ENCODE measurements at places on chromosomes 12 and 14. TPM values are rescaled to one million over a fixed set of nuclear protein-coding genes. Genes with fewer than 3 reads are reported as not detected.

- peaks cover 24% of the 10 kb centered on the region for H3K36me3 ChIP-seq
- peak overlapping the region; percentile 86 for H3K4me3 ChIP-seq
- no peaks in the 10 kb centered on the region for H3K27me3 ChIP-seq
- peak overlapping the region; percentile 98 for H3K27ac ChIP-seq
Observed at GRCh38 chr14:24428628-24429394, 657 bp downstream of the CBLN3 start.

- H3K27me3 ChIP-seq = no peaks in the 10 kb centered on the region
- no peaks in the 10 kb centered on the region for H3K36me3 ChIP-seq
- H3K4me1 ChIP-seq = no peaks in the 10 kb centered on the region
- H3K27ac ChIP-seq = no peak overlapping the region
Observed at GRCh38 chr12:60844101-60844500, 1248.3 kb downstream of the SLC16A7 start.

Gene VTI1B
- total RNA-seq = 71.4 TPM

DNA sequence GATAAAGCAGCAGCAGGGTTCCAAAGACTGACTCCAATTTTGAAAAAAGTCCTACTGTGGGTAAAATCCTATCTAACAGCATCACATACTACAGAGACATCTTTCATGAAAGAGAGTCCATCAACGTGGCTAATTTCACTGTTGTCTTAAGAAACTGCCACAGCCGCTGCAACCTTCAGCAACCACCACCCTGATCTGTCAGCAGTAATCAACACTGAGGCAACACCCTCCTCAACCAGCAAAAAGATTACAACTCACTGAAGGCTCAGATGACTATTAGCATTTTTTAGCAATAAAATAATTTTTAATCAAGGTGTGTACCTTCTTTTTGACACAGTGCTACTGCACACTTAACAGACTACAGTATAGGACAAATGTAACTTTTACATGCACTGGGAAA, 6.6 kb downstream of the CAPRIN2 start:
- peaks cover 9% of the 10 kb centered on the region for H3K4me1 ChIP-seq
- no peak overlapping the region for H3K4me3 ChIP-seq
- peaks cover 8% of the 10 kb centered on the region for H3K36me3 ChIP-seq
- DNase-seq = no peak
- no peaks in the 10 kb centered on the region for H3K27me3 ChIP-seq

GRCh38 chr12:27515671-27516070, 8.3 kb upstream of the PPFIBP1 start:
- H3K27me3 ChIP-seq = peaks cover 43% of the 10 kb centered on the region
- H3K36me3 ChIP-seq = no peaks in the 10 kb centered on the region
- no peak overlapping the region for H3K27ac ChIP-seq
- no peak for DNase-seq
- H3K4me1 ChIP-seq = no peaks in the 10 kb centered on the region
- no peak overlapping the region for H3K4me3 ChIP-seq

DNA sequence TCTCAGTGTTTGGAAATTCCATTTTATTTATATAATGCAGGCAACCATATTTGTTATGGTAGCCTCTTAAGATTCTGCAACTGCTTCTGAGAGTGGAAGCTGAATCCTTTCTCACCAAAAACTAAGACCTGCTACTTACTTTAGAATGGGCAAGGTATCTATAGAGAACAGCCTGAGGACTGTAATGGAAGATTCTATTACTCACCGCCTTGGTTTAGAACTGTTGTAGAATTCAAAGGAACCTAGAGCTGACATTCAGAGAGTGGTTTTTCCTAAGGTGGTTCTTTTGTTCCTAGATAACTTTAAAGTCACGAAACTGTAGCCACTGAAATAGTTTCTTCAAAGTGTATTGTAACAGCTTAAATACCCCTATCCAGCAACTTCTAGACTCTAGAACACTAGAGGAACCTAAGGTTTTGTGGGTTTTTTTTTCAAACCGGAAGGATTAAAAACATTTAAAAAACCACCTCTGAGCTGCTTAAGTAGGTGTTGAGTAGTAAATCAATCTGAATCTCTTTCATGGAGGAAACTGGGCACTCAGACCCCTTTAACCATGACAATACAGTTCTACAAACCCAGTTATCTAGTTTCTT, 4.2 kb downstream of the TDP1 start:
- peaks cover 59% of the 10 kb centered on the region for H3K4me1 ChIP-seq
- peaks cover 69% of the 10 kb centered on the region for H3K36me3 ChIP-seq
- H3K27ac ChIP-seq = peak overlapping the region; percentile 92
- DNase-seq = no peak

Gene RAD51B
- total RNA-seq = 30.3 TPM

DNA sequence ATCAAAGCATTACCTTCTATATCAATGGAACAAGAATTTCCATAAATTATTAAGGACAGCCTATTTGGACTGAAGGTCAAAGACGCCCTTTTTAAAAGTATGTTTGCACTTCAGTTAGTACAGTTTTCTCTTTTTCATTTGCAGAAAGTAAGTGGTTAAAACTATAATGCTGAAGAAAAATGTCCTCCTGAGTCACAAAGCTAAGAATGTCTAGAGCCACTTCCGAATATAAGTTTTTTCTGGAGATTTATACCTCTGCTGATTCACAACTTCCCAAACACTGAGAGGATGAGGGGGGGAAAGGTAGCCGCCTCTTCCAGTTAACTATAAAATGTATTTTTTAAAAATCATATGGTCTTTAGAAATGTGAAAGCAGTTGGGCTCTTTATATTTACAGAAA, 84.9 kb downstream of the DUSP6 start:
- peaks cover 4% of the 10 kb centered on the region for H3K36me3 ChIP-seq
- no peaks in the 10 kb centered on the region for H3K27me3 ChIP-seq
- no peak for DNase-seq

Gene NRXN3
- not detected for total RNA-seq

DNA sequence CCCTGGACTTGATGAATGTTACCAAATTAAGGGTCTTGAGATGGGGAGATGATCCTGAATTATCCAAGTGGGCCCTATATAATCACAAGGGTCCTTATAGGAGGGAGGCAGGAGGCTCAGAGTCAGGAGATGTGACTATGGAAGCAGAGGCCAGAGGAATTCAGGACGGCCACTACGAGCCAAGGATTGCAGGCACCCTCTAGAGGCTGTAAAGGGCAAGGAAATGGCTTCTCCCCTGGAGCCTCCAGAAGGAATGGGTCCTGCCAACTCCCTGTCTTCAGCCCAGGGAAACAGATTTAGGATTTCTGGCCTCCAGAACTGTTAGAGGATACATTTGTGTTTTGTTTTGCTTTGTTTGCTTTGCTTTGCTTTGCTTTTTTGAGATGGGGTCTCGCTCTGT, 8.8 kb downstream of the BDKRB1 start:
- H3K4me3 ChIP-seq = no peak overlapping the region
- no peak for DNase-seq
- H3K27me3 ChIP-seq = peaks cover 6% of the 10 kb centered on the region
- no peaks in the 10 kb centered on the region for H3K4me1 ChIP-seq

DNA sequence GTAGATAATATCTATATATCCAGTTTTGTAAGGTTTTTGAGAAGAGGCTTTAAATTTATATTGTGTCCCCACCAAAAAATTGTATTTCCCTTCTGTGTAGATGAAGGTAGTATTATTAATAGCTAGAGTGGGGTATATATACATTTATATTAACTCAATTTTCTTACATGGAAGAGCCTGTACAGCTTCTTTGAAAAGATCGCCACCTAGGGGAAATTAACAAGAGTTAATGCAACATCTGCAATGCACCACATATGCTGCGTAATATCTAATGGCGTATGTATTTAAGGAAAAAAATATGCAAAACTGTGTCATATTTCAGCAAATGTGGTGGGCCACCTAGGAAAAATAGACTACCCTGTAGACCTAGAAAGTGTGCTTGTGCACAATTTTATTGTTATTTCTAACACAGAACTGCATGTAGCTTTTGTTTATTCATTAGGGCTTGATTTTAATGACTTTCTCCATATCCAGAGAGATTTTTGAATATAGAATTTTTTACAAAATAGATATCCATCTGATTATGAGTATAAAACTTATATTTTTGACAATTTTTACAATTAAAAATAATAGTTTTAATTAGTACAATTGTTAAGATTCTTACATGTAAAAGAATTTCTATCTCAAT, 14.0 kb downstream of the CCER1 start:
- H3K36me3 ChIP-seq = no peaks in the 10 kb centered on the region
- no peak for DNase-seq
- H3K4me3 ChIP-seq = no peak overlapping the region
- peaks cover 5% of the 10 kb centered on the region for H3K27me3 ChIP-seq
- H3K4me1 ChIP-seq = no peaks in the 10 kb centered on the region
- H3K27ac ChIP-seq = no peak overlapping the region

- H3K36me3 ChIP-seq = no peaks in the 10 kb centered on the region
- DNase-seq = no peak
- H3K4me3 ChIP-seq = no peak overlapping the region
- H3K4me1 ChIP-seq = no peaks in the 10 kb centered on the region
Observed at GRCh38 chr12:130126023-130126432, 36.2 kb upstream of the FZD10 start.

- H3K4me1 ChIP-seq = peaks cover 39% of the 10 kb centered on the region
- no peak overlapping the region for H3K27ac ChIP-seq
- peaks cover 23% of the 10 kb centered on the region for H3K36me3 ChIP-seq
- no peak overlapping the region for H3K4me3 ChIP-seq
- no peaks in the 10 kb centered on the region for H3K27me3 ChIP-seq
Observed at GRCh38 chr14:77582511-77582910, 33.9 kb downstream of the SPTLC2 start.

Gene KCTD10
- total RNA-seq = 41.8 TPM

DNA sequence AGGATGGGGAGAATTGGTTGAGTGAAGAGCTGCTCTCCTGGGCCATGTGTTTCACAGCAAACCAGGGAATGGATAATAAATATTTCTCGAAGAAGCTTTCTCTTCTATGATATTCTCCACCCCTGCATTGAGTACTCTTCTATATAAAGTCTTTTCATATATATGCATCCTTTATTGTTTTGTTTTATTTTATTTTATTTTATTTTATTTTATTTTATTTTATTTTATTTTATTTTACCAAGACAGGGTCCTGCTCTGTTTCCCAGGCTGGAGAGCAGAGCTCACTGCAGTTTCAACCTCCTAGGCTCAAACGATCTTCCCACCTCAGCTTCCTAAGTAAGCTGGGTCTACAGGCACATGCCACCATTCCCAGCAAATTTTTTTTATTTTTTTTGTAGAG, 85.8 kb downstream of the SCN8A start:
- H3K4me1 ChIP-seq = peaks cover 6% of the 10 kb centered on the region
- no peaks in the 10 kb centered on the region for H3K36me3 ChIP-seq
- H3K27me3 ChIP-seq = peaks cover 24% of the 10 kb centered on the region
- H3K4me3 ChIP-seq = no peak overlapping the region
- no peak overlapping the region for H3K27ac ChIP-seq
- no peak for DNase-seq

- H3K36me3 ChIP-seq = no peaks in the 10 kb centered on the region
- no peak for DNase-seq
- no peak overlapping the region for H3K27ac ChIP-seq
- H3K4me1 ChIP-seq = no peaks in the 10 kb centered on the region
- no peak overlapping the region for H3K4me3 ChIP-seq
Observed at GRCh38 chr12:112836736-112837628, 45.4 kb downstream of the RPH3A start.

Gene LHX5
- not detected for total RNA-seq

Gene FGF23
- total RNA-seq = not detected

Gene ERBB3
- total RNA-seq = 1.5 TPM

DNA sequence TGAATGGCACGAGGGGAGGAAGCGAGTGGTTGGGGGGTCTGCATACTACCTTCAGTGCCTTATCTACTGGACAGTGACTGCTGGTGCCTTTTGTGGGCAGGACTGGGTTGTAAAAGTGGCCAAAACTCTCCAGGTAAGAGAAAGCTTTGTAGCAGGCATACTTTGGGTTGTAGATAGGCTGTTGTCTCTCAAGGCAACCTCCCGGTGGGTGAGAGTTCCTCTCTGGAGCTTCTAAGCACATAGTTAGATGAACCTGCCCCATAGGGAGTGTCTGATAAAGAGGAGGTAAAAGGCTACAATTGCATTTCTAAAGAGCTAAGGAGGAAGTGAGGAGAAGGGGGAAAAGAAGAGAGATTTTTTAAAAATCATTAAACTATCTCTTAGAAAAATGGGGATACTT, 4.2 kb upstream of the DAD1 start:
- H3K27me3 ChIP-seq = peaks cover 4% of the 10 kb centered on the region
- H3K4me3 ChIP-seq = no peak overlapping the region
- H3K4me1 ChIP-seq = peaks cover 31% of the 10 kb centered on the region

DNA sequence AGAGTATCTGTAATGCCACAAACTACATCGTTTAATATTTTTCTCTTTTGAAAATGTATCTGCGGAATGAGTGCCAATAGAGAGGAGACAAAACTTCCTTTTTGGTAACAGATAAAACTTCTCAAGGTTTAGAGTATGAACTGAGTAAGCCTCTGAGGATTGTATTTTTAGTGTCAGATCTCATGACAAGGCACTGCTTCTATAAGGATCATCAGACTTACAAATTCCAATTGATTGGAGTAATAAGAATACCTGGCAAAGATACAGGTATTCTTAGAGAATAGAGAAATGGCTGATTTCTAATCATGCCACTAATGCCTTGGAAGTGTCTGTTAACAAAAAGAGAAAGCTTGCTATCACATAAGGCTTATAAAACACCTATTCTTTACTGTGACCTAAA, 45.3 kb downstream of the SLC35F4 start:
- no peak for DNase-seq
- H3K27ac ChIP-seq = no peak overlapping the region
- no peaks in the 10 kb centered on the region for H3K36me3 ChIP-seq
- H3K27me3 ChIP-seq = peaks cover 2% of the 10 kb centered on the region
- no peak overlapping the region for H3K4me3 ChIP-seq

DNA sequence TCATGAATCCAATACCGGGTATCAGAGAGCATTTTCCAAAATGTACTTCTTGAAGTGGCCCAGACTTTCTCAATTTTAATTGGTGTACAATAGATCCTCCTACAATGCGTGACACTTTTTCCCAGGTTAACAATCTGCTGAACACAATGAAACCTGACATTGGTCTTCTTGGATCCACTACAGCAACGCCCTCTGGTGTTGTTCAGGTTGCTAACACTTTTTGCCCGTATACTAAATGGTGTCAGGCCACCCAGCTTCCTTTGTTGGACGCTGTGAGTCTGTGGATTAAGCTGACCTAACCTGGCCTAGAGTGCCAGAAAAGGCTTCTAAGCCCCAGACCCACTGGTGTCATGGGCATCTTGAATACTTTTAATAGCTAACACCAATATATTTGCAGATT, 89.2 kb downstream of the KCNK10 start:
- DNase-seq = peak; percentile 7
- H3K4me1 ChIP-seq = no peaks in the 10 kb centered on the region
- peaks cover 23% of the 10 kb centered on the region for H3K27me3 ChIP-seq

- H3K27me3 ChIP-seq = no peaks in the 10 kb centered on the region
- no peaks in the 10 kb centered on the region for H3K4me1 ChIP-seq
- no peak overlapping the region for H3K27ac ChIP-seq
- DNase-seq = no peak
- no peaks in the 10 kb centered on the region for H3K36me3 ChIP-seq
Observed at GRCh38 chr14:92173668-92174067, 51.9 kb downstream of the CPSF2 start.

DNA sequence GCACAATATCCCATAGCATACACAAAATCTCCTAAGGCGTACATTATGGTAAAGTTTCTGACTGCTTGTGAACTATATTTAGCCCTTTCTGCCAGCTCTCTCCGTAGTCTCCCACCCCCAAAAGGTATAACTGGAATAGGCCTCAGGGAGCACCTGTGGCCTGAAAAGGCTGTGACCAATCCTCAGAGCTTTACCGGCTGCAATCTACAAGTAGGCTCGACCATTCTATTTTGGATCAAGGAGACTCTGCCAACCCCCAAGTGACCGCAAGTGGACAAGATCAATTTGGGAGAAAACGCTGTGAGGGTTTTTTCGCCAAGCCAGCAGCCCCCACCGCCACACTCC, 1.2 kb downstream of the PPTC7 start:
- H3K27me3 ChIP-seq = no peaks in the 10 kb centered on the region
- peaks cover 27% of the 10 kb centered on the region for H3K36me3 ChIP-seq
- peaks cover 75% of the 10 kb centered on the region for H3K4me1 ChIP-seq
- peak overlapping the region; percentile 91 for H3K27ac ChIP-seq
